Stimulated activated CD4-positive, alpha-beta T cell treated with anti-CD3 and anti-CD28 coated beads, Interleukin-12 subunit alpha, Interleukin-12 subunit beta, amount 100 ng/mL, for 4 hours (primary cell): ENCODE measurements at places on chromosomes 13 and 19.

DNA sequence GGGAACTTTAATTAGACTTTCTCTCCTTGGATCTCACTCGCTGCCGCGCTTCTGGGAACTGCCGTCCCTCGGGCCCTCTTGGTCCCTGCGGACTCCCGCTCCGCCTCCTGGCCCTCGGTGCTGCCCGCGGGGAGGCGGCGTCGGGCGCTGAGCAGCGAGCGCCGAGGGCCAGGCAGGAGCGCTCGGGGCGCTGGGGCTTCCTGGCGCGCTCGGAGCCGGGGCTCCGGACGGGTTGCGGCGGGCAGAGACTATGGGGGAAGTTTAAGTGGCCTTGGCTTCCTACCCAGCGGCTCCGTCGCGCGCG lies 704 bp downstream of the CHST8 start:
- DNase-seq: no peak

GRCh38 chr13:43905435-43906031 lies 25.8 kb downstream of the LACC1 start:
- DNase-seq: no peak

DNA sequence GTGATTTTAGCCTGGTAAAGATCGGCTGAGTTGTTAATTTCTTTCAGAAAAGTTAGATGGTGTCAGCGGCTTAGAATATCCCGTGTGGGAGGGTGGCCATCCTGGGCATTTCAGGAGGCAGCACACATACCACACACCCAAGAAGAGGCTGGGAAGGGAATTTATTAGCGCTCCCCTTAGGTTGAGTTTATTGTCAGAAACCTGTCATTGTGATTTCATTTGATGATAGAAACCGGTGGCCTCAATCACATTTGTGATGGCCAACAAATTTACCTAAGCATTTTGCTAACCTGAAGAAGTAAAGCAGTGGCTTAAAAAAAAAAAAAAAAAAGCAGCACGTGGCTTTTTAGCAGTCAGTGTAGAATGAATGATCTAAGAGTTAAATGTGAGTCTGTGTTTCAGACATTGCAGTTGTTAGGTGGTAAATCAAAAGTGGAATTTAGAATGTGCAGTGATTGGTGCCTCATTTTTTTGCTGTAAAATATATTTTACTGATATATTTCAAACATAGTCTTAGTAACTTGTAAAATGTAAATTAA lies 2.7 kb downstream of the SIPA1L3 start:
- DNase-seq: no peak

- no peak for DNase-seq
Observed at GRCh38 chr13:30510811-30511371, 45.2 kb upstream of the HMGB1 start.

DNA sequence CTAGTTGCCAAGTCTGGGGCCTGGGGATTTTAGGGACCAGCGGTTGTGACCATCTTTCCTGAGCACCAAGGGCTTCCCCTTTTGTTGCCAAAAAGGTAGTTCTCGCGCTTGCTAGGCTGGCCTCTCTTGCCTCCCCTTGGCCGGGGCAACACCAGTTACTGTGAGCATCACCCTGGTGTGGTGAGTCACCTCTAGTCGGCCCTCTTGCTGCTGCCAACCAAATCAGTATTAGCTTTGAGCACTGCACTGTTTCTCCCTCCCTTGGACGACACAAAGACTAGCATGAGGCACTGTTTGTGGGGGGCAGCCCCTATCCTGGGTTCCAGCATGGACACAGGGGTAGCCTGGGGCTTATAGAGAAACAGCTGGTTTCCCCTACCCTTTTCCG lies 6.9 kb downstream of the SYDE1 start:
- DNase-seq: no peak

- DNase-seq: no peak
Observed at GRCh38 chr13:39943711-39944110, 288.2 kb downstream of the COG6 start.

- no peak for DNase-seq
Observed at GRCh38 chr13:90562443-90562842, 785.0 kb upstream of the MIR17HG start.

GRCh38 chr13:29362849-29363604 lies 232.5 kb downstream of the SLC7A1 start:
- peak; percentile 6 for DNase-seq

GRCh38 chr13:110347535-110348308 lies 40.6 kb downstream of the COL4A2 start:
- no peak for DNase-seq

GRCh38 chr13:87089391-87089790 lies 581.8 kb upstream of the SLITRK5 start:
- DNase-seq: no peak

- no peak for DNase-seq
Observed at GRCh38 chr13:97364031-97364430, 69.9 kb upstream of the RAP2A start.

DNA sequence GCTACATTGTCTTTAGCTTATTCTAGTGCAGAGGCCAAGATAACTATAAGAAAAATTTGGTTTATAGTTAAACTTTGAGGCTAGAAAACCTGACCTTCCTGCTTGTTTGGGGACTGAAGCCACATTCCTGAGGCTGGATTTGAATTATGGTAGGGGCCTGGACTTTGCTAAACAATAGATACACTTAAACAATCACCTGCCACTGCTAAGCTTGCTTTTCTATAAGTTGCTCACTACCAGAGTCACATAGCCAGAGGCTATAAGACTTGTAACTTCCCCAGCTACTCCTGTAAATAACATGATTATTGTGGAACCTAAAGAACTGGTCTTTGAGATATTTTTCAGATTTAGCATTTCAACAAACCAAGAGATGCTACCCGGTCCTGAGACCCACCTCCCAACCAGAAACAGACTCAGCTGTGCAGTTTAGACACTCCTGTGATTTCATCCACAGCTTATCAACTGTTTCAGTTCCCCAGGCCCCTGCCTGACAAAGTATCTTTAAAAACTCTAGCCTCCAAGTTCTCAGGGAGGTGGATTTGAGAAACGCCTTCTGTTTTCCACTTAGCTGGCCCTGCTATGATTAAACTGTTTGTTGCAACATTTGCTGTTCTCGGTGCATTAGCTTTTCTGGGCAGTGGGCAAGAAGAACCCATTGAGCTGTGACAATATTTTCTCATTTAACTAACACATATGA lies 77.7 kb downstream of the MIPEP start:
- no peak for DNase-seq

DNA sequence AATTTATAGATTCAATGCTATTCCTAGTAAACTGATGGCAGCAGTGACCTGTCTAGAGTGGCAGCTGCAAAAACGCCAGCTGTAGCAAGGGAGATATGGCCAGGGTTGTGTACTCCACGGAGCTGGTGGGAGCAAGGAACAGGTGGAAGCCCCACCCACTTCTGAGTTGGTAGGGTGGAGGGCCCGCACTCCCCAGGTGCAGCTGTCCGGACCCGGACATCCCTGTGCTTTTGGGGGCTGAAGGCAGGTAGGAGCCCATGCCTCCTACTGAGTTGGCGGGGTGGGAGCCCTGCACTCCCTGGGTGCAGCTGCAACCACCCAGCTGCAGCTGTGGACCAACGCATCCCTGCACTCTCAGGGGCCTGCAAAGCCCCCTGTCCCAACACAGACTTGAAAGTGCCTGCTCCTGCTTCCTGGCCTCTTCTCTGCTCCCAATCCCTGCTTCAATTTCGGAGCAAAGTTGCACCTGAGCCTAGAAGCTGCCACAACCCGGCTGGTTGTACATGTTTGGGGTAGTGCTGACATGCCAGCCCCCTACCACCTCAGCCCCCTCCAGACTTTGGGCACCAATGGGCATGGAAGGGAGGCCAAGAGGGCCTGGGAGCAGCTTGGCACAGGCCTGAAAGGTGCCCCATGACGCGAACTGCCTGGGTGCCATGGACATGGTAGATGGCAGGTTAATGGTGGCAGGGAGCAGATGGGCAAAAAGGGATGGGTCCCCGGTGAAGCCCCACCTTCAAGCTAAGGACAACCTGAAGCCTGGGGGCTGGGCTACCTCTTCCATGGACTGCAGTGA lies 19.8 kb downstream of the UGGT2 start:
- DNase-seq: no peak
